Caudate nucleus (tissue), 63 donors: ENCODE measurements at places on chromosomes 11 and 22.

DNA sequence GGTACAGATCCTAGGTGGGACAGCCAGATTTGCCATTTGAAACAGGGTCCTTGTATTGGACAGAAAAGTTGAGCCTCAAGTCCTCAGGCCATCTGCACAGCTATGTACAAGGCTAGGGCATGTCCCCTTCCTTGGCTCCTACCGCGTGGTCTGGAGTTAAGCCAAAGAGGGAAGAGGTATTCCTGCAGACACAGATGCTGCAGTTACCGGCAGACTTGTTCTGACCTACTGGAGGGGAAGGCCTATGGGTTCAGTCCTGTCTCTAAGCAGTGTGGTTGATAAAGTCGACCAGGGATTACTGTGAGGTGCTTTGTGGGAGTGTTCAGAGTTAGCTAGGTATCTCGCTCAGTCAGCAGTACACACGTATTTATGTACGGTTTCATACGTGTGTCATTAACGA is 180.6 kb downstream of the ADAMTS15 start:
- no peak for DNase-seq

DNA sequence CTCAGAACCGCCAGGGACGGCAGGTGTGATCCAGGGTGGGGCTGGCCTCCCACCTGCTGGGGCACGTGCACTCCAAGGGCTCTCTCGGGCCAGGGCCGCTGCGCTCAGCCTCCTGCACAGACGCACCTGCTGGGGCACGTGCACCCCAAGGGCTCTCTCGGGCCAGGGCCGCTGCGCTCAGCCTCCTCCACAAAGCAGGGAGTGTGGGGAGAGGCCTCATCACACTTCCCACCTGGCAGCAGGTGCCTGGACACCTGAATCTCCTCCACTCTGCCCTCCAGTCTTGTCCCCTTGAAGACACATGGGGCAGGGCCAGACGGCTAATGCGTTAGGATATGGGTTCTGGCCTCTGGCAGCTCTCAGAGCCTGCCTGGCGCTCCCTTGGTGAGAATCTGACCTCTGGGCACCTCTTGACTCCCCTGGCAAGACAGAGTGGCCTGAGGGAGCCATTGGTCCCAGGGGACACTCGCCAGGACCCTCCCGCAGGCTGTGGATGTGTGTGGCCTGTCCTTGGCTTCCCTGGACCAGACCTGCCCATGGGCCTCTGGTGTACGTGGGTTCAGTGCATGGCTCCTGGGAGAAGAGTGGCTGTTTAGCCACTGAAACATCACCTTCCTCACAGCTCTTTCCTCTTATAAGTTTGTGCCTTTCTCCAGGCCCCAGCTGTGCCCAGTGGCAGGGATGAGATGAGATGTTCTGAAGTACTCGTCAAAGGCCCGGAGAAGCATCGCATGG is 73.5 kb downstream of the BRD1 start:
- no peak for DNase-seq

GRCh38 chr11:2862395-2863275 is 22.9 kb downstream of the CDKN1C start:
- no peak for DNase-seq

DNA sequence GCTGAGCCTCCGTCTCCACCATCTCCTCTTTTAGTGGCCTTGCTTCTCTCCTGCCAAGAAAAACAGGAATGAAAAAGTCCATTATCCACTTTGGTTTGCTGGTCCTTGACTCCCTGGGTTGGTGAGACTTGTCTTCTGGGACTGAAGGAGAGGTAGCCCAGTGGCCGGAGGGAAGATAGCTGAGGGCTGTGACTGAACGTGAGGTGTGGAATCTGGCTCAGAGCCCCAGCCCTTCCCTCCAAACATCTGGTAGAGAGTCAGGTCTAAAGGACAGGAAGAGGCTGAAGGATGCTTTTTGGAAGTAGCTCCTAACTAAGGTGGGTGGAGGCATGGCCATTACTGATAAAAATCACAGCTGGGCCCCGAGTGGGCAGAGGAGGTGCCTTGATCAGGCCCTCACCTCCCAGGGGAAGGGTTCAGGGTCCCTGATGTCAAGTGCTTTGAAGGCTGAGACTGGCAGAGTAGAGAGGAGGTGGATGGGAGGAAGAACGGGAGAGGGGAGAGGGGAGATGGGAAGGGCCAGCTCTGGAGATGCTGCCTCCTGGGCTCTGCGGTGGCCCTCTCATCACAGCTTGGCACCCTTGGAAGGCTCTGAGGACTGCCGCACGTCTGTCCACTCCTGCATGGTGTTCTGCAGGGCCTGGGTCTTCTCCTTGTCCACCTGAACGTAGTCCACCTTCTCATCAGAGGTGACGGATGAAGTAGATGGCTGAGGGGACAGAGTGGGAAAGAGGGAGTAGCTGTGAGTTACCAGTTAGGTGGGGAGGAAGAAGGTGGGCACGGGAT is 30.2 kb downstream of the USP35 start:
- no peak for DNase-seq

DNA sequence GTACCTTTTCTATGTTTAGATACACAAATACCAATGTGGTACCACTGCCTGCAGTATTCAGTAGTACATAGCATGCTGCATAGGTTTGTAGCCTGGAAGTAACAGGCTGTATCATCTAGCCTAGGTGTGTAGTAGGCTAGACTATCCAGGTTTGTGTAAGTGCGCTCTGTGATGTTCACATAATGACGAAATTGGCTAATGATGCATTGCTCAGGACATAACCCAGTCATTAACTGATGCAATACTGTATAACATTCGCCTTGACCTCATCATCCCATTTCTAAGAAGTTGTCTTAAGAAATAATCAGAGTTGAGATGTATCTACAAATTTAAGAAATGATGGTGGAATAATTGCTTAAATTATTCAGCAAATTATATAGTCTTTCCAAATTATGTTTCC is 116.0 kb upstream of the TIMP3 start:
- no peak for DNase-seq

GRCh38 chr11:31301549-31302510 is 67.7 kb downstream of the DCDC1 start:
- no peak for DNase-seq
